ENCODE measurements at places on chromosomes 6 and 20.

- DNase-seq = no peak
These were observed 56.4 kb upstream of the TTPAL start for GRCh38 chr20:44419131-44419844.

- DNase-seq = no peak
These were observed 6.5 kb downstream of the COL11A2 start for GRCh38 chr6:33185654-33186187.

GRCh38 chr6:106906232-106906631 is 68.3 kb downstream of the CD24 start:
- no peak for DNase-seq

- DNase-seq = no peak
These were observed 11.7 kb upstream of the MAPK13 start for GRCh38 chr6:36118550-36119107.

DNA sequence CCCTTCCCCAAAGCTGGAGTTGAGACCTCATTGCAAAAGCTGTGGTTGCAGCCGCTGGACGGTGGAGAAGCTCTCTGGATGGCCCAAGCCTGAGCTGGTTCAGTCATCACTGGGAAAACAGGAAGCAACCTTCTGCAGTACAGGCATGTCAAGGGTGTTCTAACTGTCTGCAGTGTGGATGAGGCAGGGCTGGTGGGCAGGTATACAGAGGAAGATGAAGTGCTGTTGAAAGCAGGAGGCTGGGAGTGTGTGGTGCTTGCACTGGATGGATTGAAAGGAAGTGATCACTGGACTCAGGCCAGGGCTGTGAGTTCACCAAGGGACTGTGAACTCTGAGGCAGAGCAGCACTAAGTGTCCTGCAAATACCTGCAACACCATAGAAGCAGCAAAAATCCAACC is 89.0 kb upstream of the NOX3 start:
- DNase-seq = no peak

DNA sequence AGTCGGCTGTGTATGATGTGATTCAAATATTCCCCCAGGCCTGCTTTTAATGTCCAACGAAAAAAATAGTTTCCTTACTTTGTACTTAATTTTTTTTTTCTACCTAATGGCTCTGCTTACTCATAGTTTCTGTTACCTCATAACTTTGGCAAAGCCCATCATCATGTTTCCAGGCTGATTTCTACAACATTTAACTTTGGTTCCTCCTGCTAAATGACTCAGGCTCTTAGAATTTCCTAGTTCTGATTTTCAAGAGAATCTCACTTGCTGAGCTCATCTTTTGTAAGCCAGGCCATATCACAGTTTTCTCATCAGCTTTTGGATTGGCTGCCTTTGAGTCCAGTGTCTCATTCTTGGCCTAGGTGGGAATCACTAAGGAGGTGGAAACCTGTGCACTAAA is 323.1 kb downstream of the HDGFL1 start:
- peak; percentile 95 for DNase-seq

- no peak for DNase-seq
These were observed 90.2 kb downstream of the PHACTR1 start for GRCh38 chr6:12806796-12807195.

GRCh38 chr6:116512734-116513133 is 1.3 kb downstream of the CALHM5 start:
- no peak for DNase-seq

DNA sequence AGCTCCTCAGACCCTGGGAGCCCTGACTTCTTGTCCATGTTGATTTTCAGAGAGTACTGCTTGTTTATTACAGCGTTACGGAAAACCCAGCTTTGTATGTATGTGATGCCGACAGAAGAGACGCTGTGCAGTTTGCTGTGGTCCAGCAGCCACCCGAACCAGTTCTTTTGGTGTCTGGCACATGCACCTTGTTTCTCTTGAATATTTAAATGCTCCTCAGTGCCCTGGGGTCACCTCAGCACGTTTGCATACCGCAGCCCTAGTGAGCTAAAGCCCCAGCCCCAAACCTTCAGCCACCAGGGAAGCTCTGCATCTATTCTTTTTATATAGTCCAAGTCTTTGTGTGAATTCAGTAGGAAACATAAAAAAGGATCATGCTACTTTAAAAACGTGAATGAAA is 39.9 kb downstream of the AFDN start:
- no peak for DNase-seq

- DNase-seq = no peak
These were observed 48.9 kb downstream of the ATXN1 start for GRCh38 chr6:16712255-16712930.

- DNase-seq = no peak
These were observed 2.1 kb downstream of the CTSZ start for GRCh38 chr20:59004763-59005522.

DNA sequence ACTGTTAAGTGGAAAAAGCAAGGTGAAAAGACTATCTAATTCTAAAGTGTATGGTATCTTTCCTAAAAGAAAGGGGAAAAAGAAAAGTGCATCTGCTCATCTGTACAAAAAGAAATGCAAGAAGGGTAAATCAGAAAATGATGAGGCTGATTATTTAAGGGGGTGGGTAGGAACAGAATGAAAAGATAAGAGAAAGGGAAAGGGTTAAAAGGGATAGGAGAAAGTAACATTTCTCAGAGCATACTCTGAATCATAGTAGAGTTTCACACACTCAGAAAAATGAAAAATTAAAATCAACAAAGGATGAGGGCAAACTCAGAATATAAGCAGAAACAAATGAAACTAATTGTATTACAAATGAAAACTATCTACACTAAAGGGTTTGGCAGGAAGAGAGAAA is 79.1 kb downstream of the RNGTT start:
- DNase-seq = no peak

- no peak for DNase-seq
These were observed 14.6 kb upstream of the MEI4 start for GRCh38 chr6:77638129-77638830.

DNA sequence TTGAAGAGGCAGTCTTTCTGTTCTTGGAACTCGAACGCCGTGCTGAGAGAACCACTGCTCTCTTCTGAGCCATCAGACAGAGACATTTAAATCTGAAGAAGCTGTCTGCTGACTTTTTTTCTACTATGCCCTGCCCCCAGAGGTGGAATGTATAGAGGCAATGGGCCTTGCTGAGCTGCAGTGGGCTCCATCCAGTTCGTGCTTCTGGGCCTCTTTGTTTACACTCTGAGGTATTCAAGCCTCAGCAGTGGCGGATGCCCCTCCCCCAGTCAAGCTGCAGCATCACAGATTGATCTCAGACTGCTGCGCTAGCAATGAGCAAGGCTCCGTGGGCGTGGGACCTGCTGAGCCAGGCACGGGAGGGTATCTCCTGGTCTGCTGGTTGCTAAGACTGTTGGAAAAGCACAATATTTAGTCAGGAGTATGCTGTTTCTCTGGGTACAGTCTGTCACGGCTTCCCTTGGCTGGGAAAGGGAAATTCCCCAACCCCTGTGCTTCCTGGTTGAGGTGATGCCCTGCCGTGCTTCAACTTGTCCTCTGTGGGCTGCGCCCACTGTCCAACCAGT is 526.8 kb downstream of the CD109 start:
- DNase-seq = no peak

- DNase-seq = no peak
These were observed 270.9 kb upstream of the JARID2 start for GRCh38 chr6:14974792-14975470.

DNA sequence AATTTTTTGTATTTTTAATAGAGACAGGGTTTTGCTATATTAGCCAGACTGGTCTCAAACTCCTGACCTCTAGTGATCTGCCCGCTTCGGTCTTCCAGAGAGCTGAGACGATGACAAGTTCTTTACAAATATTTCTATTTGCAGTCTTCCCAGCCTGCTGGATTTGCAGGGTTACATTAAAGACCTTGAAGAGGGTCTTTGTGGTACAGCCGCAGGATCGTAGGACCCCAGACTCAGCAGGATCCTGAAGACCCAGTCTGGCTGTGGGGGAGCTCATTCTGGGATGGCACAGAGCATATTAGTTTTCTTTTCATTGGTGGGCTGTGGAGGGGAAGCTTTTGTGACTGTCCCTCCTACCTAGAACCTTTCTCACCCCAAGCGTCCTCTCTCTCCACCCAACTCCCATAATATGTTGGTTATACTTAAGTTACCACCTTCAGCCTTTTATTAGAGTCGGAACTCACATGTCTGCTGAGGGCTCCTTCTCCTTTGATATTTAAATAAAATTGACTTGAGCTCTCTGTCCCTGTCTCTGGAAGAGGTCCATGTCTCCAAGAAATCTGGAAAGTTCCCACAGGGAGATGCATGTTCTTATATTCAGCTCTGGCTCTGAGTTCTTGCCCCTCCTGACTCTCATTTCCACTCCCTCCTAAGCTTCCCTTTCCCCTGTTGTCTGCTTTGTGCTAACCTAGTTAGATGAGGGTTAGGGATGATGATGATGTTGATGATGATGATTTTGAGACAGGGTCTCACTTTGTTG is 72.0 kb downstream of the TIAM2 start:
- DNase-seq = no peak

- DNase-seq = no peak
These were observed 146.9 kb downstream of the FOXC1 start for GRCh38 chr6:1756472-1757129.

GRCh38 chr20:49287555-49288249 is 9.8 kb upstream of the ZNFX1 start:
- DNase-seq = peak; percentile 35

GRCh38 chr6:107102414-107102805 is 12.9 kb downstream of the BEND3 start:
- no peak for DNase-seq

DNA sequence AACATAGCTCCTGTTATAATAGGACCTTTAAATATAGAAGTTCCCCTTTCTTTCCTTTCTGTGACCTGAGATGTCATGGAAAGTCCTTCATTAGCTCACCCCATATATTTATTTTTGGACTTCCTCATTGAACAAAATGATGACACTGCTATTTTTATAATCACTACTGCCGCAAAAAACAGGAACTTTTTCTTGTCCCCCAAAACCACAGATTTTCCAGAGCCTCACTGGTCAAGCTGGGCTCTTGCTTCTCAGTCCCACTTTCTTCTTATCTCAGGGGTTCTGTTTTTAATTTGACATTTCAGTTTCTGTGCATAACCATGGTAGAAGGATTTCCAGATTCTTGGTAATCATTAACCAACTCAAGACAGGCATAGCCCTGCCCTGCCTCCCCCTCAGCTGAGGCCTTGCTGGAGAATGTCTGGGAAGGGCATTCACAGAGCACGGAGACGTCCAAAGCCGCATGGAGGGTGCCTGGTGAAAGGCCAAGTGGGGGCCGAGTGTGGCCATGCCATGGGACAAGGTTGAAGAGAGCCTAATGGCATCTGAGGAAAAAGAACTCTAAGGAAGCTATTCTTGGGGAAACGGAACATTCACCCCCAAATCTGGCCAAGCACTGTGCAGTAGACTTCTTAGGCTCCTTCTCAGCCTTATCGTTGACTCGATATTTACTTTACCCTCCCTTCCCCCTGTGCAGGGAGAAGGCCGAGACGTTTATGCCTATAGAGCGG is 73.7 kb downstream of the EDN1 start:
- DNase-seq = no peak

DNA sequence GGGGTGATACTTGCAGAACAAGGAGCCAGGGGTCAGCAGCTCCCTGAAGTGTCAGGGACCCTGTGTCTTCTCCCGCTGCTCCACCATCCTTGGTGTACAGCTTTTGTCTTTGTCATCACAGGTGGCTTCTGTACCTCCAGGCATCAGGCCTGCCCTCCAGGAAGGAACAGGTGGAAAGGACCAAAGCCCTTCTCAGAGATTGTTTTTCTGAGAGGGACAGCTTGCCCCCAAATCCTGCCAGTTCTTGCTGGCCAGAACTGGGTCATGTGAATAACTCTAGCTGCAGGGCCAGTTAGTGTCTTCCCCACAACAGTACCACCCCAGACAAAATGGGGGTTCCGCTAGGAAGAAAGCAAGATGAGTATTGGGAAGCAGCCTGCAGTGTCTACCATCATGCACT is 31.4 kb downstream of the SNPH start:
- DNase-seq = no peak

DNA sequence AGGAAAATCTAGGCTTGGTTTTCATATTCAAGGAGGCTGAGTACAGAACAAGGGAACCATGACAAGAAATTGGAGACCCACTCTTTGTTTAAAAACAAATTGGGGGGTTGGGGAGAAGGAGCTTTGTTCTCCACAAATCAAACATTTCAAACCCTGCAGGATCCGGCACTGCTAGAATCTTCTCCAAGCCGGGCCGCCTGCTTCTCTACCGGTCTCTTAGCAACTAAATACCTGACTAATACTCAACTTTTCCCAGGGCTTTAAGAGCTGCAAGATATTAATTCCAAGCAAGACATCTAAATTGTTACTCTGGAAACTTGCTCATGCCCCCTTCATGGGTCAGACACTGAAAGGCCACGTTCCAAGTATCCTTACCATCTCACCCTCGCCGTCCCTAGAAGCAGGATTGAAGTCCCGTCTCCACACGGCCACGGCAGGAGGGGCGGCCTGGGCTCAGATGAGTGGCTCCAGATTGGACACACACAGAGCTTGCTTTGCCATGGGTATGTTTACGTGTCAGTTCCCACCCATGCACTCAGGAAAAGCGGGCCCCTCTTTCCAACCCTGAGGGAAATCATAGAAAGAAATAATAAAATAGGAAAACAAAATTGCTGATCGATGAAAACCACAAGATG is 126.4 kb upstream of the CDH4 start:
- DNase-seq = no peak

- no peak for DNase-seq
These were observed 11.4 kb upstream of the LOC128125822 start for GRCh38 chr6:63560801-63561287.

DNA sequence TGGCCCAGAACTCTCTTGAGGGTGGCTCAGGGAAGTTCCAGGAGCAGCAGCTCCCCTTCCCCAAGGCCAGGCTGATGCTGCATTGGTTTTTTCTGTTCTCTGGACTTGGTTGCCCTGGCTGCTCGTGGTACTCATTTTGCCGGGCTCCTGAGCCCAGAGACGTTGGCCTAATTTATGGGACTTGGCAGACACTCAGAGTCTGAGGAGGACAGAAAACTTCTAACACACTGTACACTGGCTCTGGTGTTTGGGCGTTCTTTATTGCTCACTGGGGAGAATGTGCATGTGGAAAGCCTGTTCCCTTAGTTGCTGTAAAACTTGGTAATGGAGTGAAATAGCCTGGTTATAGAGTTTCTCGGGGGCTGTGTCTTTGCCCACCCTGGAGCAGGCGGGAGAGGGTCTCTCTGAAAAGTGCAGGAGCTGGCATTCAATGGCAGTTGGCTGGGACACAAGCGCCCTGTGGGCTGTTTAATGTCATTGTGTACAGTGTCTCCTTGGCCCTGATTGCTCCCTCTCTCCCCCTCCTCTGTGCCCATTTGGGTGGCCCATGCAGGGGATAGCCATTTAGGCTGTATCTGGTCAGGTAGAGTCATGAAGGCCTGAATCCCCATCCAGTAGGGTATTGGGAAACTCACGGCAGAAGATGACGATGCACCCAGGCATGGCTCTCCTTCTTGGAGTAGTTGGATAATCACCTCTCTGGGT is 109.3 kb downstream of the CDC5L start:
- no peak for DNase-seq

- no peak for DNase-seq
These were observed 8.3 kb downstream of the TFAP2A start for GRCh38 chr6:10406556-10406955.
